Right kidney (tissue), 9 donors: ENCODE measurements at places on chromosomes 7 and 10.

DNA sequence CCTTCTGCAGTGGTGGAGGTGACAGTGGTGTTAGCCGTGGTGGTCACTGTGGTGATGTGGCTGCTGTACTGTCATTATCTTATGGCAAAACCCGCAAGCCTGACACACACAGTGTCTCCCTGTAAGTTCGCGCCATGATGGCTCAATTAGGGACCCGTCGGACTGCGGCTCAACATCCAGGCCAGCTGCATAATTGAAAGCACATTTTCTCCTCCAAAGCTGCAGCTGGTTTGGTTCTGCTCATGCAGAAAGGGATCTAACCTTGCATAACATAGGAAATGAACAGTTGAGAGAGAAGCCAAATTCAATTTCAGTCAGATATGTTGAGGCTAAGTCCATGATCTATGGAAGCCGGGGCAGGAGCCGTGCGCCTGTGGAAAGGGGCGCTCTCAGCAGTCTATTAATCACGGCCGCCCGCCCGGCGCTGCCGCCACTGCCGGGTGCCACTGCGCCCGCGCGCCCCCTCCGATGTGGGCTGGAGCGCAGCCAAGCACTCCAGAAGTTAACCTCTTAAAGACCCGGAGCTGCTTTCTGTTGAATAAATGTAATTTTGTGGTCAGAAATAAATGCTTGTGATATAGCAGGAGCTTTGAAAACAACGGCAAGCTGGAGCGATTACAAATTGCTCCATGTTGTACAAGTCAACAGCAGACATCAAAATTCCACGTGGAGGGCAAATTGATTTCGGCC lies 227.7 kb downstream of the CUX1 start:
- peak; percentile 78 for DNase-seq

DNA sequence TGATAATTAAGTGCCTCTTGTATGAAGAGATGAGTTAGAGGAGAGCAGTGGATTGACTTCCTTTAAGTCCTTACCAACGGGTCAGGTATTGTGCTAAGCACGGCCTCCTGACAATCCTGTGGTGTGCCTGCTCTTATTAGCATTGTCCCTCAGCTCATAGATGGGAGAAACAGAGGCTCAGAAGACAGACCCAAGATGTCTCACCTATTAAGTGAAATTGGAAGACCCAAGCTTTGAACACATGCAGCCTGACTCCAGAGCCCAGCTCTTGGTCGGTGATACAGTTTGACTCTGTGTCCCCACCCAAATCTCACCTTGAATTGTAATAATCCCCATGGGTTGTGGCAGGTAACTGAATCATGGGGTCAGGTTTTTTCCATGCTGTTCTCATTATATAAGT lies 53.8 kb downstream of the CCDC3 start:
- DNase-seq, result no peak

GRCh38 chr10:44024356-44025116 lies 360.4 kb downstream of the CXCL12 start:
- DNase-seq, result no peak

DNA sequence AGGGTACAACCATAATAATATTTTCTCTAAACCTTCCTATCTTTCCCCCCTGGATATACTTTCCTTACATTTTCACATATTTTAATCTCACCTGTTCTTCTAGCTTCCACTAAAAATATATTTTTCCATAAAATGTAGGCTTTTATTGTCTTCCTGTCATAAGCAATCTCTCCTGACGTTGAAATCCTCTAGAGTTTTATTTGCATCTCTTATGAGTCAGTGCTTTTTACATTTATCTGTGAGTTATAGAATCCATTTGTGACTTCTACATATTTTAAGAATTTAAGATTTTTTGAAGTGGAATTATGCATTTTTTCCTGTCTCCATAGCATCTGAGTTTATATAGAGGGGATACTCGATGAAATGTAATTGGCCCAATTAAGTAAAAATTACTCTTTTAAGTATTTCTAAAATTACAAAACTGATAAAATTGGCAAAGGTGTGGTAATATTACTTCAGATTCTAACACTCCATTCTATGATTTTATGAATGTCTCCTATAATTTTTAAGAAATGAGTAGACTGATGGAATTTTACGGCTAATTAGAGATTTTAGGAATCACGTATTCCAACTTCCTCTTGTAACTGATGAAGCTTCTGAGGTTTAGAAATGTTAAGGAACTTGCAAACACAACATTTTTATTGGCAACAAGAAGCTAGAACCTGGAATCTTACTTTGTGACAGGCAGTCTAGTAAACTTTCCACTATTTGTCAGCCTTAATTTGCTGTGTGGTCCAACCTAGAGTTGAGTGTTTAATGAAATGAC lies 422.9 kb upstream of the SEMA3A start:
- DNase-seq, result no peak

DNA sequence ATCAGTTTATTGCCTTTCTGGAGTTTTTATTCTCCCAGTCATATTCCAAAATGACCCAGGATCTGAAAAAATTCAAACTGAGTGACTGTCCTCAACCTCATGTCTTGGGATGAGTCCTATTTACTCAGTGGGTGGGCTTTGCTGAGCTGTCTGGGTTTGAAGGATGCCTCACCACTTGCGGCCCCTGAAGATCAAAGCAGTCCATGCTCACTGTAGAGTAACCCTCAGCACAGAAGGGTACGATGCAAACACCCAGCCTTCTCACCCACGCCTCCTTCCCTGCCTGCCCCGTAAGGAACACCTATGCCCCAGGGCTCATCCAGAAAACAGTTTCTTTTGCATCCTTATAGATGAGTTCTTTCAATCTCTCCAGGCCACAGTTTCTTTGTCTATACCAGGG lies 42.2 kb upstream of the GRB10 start:
- no peak for DNase-seq

GRCh38 chr10:80104066-80104926 lies 25.8 kb downstream of the TMEM254 start:
- DNase-seq, result no peak

GRCh38 chr10:122939856-122940543 lies 14.0 kb downstream of the C10orf88 start:
- no peak for DNase-seq

- DNase-seq, result no peak
Observed at GRCh38 chr7:26293569-26294308, 2.1 kb downstream of the SNX10 start.

DNA sequence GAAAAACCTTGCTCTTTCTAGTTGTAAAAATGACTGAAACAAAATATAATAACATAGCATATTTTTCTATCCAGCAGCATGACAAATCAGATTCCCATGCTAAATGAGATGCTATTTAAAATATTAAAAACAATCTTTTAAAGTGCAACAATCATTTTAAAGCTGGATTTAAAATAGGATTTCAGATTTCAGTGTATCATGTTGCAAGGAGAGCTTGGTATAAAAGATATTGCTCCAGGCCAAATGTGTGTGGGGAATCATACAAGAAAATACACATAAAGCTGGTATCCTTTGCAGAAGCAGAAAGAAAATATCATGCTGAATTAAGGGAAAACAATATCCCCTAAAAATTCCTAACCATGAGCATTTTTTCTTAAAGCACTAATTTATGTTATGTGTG lies 42.2 kb downstream of the SLC13A1 start:
- DNase-seq, result no peak

DNA sequence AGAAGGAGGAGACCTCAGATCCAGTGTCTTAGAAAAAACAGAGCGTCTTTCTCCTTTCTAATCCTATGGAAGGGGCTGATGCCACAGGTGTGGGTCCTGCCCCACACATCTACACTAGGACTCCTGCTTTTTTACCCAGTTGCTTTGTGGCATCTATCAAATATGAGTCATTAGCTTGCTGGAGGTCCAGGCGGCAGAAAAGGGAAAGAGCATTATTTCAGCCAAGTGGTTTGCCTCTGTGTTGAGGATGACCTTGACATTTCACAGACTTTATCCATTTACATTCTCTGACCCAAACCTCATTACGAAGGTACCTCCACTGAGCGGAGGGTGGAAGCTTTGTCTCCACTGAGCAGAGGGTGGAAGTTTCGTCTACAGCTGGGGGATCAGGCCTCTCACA lies 308.4 kb upstream of the KLF6 start:
- DNase-seq, result no peak

- no peak for DNase-seq
Observed at GRCh38 chr7:2062648-2063047, 170.1 kb downstream of the MAD1L1 start.

GRCh38 chr10:100209303-100209702 lies 20.1 kb downstream of the CHUK start:
- DNase-seq, result peak; percentile 5

DNA sequence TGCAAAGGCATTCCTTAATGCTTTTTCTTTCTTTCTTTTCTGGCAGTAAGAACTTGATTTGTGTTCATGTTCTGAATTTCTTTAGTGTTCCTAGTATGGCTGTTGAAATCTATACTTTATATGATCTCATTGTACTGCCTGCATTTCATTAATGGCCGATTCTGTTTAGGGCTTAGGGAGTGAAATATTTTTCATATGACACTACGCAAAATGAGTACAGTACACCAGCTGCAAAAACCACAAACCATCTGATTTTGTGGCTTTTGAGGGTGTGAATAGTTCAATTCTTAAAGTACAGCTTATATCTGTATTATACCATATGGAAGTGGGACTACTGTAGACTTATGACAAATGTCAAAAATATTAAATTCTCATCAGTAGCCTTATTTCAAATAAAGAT lies 69.1 kb upstream of the FOXP2 start:
- DNase-seq, result no peak
